ENCODE measurements at places on chromosomes 11 and 22. TPM values are rescaled to one million over a fixed set of nuclear protein-coding genes. Genes with fewer than 3 reads are reported as not detected.

RIMBP3C gene
- total RNA-seq: 0.19 TPM

PHLDA2 gene
- total RNA-seq: 12.6 TPM

TPBGL gene
- not detected for total RNA-seq

GPHA2 gene
- total RNA-seq: not detected

PKNOX2 gene
- total RNA-seq: 1.1 TPM

MUC2 gene
- not detected for total RNA-seq

PRRG4 gene
- 0.06 TPM for total RNA-seq

CARD10 gene
- total RNA-seq: 2.5 TPM

JHY gene
- total RNA-seq: 1.1 TPM

TUB gene
- 9.1 TPM for total RNA-seq

PHOX2A gene
- total RNA-seq: not detected

OR2AT4 gene
- total RNA-seq: not detected

DEUP1 gene
- not detected for total RNA-seq

ZDHHC13 gene
- total RNA-seq: 14.2 TPM

MS4A12 gene
- total RNA-seq: not detected

EHBP1L1 gene
- 116 TPM for total RNA-seq

TXN2 gene
- 27.7 TPM for total RNA-seq

ASCL2 gene
- total RNA-seq: not detected

SLC25A18 gene
- total RNA-seq: not detected

PKDREJ gene
- total RNA-seq: 0.06 TPM

Measured in aortic smooth muscle cell (primary cell).